Stimulated activated CD8-positive, alpha-beta memory T cell treated with anti-CD3 and anti-CD28 coated beads, Interleukin-4, amount 100 ng/mL, for 1 hour (primary cell): ENCODE measurements at places on chromosomes 6 and 20.

- DNase-seq = no peak
Observed at GRCh38 chr20:4989570-4989969, 11.7 kb downstream of the SLC23A2 start.

DNA sequence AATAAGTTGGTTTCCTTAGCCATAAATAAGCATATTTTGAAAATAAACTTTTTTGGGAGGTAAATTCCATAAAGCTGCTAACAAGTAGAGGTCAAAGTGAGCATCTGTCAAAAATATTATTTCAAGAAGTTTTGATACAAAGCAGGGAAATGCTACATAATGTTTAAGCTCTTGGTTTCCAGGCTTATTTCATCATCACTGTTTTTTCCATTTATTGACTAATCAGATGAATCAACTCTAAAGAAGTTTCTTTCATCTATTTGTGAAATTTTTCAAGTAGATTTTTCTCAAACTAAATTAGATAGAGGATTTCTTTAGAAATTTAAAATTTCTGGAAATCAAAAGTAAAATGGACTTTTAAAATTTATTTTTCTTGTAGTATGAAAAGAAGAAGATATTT is 89.5 kb upstream of the TBX18 start:
- DNase-seq = no peak

- no peak for DNase-seq
Observed at GRCh38 chr6:67680297-67680932, 954.7 kb upstream of the ADGRB3 start.

GRCh38 chr6:11232770-11233626 is 530 bp upstream of the NEDD9 start:
- DNase-seq = no peak

DNA sequence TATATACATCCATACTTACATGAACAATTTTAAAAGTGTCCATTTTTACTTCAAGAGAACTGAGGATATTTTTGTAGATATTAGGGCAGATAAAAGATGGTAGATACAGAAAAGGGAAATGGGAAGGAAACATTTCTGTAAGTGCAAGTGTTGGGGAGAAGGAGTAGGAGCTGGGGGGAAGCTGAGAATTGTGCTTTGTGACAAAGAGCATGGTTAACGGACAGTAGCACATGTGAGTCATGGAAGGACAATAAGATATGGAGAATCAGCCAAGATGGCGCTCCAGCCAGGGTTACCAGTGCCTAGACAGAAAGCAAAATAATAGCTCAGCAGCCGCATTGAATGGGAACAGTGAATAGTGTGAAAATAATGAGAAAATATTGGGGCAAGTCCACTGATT is 12.7 kb upstream of the HLA-DRB1 start:
- no peak for DNase-seq

- no peak for DNase-seq
Observed at GRCh38 chr20:3732327-3733118, at the start of gene HSPA12B. TSS of gene HSPA12B (plus strand) at chr20:3732685. CDS start at chr20:3738675, 5,990 bp downstream.

GRCh38 chr6:90019216-90019615 is 124.9 kb downstream of the GJA10 start:
- DNase-seq = no peak

- no peak for DNase-seq
Observed at GRCh38 chr6:87297119-87297518, 25.3 kb upstream of the SMIM8 start.

DNA sequence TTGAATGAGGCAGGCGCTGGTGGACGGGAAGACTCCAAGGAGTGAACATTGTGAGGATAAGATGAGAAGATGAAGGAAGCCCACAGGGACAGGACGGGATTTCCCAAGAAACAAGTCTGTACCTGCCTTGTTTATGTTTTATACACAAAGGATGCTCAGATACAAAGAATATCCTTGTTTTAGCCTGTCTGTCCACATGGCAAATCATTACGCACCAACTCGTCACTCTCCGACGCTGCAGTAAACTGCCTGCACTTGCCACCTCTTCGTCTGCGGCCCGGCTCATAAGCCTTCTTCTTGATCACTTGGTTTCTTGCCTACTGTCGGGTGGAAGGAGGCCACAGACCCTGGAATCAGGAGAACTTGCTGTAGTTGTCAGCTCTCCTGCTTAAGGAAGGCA is 85.4 kb downstream of the CD83 start:
- DNase-seq = no peak

GRCh38 chr6:42890311-42891198 is 11.1 kb downstream of the RPL7L1 start:
- DNase-seq = peak; percentile 60

DNA sequence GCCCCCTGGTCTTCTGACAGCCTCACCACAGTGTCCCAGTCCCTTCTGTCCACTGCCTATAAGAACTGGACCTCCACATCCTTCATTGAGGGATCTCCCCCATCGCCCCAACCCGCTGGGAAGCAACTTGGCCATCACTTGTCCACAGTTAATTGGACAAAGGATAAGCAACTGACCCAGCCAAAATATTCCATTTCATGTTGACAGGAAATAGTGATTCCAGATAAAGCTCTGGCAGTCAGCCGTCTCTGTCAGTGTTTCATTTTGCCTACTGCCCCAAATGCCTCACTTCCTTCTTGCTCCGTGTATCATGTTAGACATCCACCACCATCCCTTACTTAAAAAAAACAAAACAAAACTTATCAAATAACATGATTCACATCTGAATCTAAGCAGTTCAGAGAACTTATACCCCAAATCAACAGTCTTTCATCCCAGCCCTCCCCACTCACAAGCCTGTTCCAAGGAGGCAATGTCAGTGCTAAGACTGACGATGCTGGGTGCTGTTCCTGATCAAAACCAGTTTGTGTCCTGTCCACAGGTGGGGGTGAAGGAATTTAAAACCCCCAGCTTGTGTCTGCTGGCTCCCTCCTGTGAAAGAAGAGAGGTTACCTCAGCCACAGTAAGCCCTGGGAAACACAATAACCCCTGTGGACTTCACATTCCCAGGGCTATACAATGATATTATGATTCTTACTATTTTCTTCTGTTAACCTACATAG is 162.5 kb downstream of the WDR27 start:
- no peak for DNase-seq

- DNase-seq = no peak
Observed at GRCh38 chr6:16103722-16104121, 25.2 kb upstream of the MYLIP start.

DNA sequence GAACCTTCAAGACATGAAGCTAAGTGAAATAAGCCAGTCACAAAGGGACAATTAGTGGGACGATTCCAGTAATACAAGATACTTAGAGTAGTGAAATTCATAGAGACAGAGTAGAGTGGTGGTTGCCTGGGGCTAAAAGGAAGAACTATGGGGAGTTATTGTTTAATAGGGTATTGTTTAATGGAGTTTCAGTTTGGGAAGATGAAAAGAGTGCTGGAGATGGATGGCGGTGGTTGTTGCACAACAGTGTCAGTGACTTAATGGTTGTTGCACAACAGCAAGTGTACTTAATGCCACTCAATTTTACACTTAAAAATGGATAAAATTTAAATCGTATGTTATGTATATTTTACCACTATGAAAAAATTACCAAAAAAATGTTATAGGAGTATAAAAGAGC is 209.7 kb upstream of the TENT5A start:
- no peak for DNase-seq

DNA sequence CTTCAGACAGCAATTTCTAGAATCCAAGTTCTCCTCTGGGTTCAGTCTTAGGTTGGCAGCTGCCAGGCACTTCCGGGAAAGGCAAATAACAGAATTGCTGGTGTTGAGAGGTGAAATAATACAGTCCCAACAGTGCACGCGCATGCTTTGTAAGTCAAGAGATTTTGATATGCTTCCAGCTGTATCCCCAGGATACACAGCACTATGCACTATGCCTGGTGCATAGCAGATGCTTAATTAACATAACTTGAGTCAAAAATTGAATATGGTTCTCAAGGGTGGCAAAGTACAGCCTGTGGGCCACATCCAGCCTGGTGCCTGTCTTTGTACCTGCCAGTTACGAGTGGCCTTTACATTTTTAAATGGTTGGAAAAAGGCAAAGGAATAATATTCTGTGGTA is 18.9 kb upstream of the PMEPA1 start:
- no peak for DNase-seq

- no peak for DNase-seq
Observed at GRCh38 chr6:166955121-166955864, 1.1 kb downstream of the RNASET2 start.

GRCh38 chr20:6680854-6681253 is 86.6 kb upstream of the BMP2 start:
- DNase-seq = no peak

- DNase-seq = no peak
Observed at GRCh38 chr20:63452821-63453523, 19.5 kb downstream of the KCNQ2 start.

DNA sequence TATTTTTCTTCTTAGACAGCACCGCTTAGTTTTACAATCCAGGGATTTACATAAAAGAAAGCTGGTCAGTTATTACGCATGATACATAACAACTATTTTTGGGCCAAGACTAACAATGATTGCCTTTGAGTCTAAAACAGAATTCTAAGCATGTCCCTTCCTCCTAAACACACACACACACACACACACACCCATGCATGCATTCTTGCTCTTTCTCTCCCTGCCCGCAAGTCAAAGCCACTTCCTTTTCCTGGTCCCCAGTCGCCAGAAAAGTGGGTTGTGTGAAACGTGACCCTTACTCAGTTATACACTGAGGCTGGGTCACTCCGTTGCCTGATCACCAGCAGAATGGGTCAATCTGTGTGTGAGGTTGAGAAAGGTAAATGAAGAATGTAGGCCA is 31.4 kb downstream of the FYN start:
- DNase-seq = no peak

- no peak for DNase-seq
Observed at GRCh38 chr6:1229301-1229700, 82.6 kb upstream of the FOXQ1 start.

- no peak for DNase-seq
Observed at GRCh38 chr6:88775866-88776571, 187.4 kb downstream of the RNGTT start.

DNA sequence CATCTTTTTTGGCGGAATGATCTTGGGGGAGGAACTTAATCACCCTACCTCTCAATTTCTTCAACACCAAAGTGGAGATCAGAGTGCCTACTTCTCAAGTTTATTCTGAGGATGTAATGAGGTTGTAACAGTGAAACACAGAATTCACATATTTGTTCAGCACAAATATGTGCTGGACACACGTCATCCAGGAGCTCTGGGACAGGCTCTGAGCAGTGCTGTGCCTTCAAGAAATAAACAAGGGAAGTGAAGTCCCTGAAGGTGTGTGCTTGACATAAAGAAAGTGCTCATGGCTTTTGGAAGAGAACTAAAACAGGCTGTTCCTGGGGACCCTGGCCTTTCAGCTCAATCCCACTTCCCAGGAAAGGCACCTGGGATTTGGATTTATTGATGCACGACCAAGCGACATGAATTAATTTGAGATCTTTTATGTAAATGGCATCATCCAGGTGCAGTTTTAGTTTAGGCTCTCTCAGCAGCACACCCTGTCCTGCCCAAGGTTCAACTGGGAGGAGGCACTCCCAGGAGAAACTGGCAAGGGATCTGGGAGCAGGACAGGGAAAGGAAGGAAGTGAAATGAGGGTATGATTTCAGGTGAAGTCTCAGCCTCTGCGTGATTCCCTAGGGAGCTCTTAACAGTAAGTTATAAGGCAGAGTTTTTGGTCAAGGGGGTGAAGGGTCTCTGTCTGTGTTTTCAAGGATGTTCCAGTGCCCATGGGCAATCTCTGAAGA is 211.0 kb downstream of the FOXA2 start:
- DNase-seq = no peak

DNA sequence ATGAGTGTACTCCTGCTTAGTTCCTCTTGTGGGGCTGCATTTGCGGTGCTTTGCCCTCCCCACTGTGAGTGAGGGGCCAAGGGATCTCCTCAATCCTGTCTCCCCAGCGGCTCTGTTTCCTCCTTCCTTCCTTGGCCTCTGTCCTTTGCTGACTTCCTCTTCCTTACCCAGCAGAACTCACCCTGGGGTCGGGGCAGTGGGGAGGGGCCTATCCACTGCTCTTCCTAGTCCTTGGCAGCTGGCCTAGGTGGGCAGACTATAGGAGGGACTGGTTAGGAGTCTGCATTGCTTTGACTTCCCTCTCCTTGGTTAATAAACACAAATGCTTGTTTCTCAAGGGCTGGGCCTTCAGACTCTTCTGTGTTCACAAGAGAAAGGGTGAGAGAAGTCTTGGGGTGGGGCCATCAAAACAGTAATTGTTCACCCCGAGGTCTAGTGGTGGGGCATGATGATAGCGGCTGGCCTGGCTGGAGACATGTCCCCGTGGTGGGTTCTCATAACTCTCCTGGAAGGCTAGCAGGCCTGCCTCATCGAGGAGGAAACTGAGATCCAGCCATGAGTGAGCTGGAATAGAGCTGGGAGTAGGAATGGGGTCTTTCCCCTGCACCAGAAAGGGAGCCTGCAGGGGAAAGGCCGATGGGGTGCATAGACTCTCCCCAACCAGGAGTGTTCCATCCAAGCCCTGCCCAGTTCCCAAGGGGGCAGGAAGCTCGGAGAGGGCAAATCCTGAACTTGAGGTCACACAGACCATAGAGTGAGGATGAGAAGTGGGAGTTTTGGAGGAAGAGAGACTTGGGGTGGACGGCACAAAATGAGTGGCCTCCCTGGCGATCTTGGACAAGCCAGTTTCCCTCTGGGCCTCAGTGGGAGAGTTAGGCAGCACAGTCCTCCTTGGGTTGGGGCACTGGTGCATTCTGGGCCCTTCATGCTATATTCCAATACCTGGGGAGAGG is 12.7 kb downstream of the FAM110A start:
- no peak for DNase-seq

- DNase-seq = no peak
Observed at GRCh38 chr6:116008470-116009243, 52.0 kb downstream of the FRK start.

GRCh38 chr6:11920566-11920965 is 91.5 kb upstream of the HIVEP1 start:
- no peak for DNase-seq
